Small intestine (tissue), 16 donors: ENCODE measurements at places on chromosomes 7 and 10. TPM values are rescaled to one million over a fixed set of nuclear protein-coding genes. Genes with fewer than 3 reads are reported as not detected.

POU6F2 gene
- not detected for polyA plus RNA-seq

MRLN gene
- polyA plus RNA-seq, result not detected

RBP4 gene
- polyA plus RNA-seq, result 26.0 TPM

CFAP70 gene
- 0.45 TPM for polyA plus RNA-seq

- H3K4me1 ChIP-seq, result no peaks in the 10 kb centered on the region
- H3K27ac ChIP-seq, result no peak overlapping the region
- H3K27me3 ChIP-seq, result no peaks in the 10 kb centered on the region
- no peaks in the 10 kb centered on the region for H3K36me3 ChIP-seq
- no peak for DNase-seq
Observed at GRCh38 chr10:83582407-83583095, 556.8 kb upstream of the GHITM start.

GRCh38 chr7:109351493-109351892, 781.8 kb downstream of the DNAJB9 start:
- no peaks in the 10 kb centered on the region for H3K36me3 ChIP-seq
- no peak for DNase-seq
- H3K4me3 ChIP-seq, result no peak overlapping the region
- no peak overlapping the region for H3K27ac ChIP-seq
- H3K4me1 ChIP-seq, result no peaks in the 10 kb centered on the region

EMX2 gene
- not detected for polyA plus RNA-seq

GRCh38 chr10:128657548-128657947, 531.3 kb upstream of the MKI67 start:
- H3K36me3 ChIP-seq, result no peaks in the 10 kb centered on the region
- H3K27ac ChIP-seq, result no peak overlapping the region
- no peaks in the 10 kb centered on the region for H3K27me3 ChIP-seq
- no peak for DNase-seq
- no peak overlapping the region for H3K4me3 ChIP-seq

DNA sequence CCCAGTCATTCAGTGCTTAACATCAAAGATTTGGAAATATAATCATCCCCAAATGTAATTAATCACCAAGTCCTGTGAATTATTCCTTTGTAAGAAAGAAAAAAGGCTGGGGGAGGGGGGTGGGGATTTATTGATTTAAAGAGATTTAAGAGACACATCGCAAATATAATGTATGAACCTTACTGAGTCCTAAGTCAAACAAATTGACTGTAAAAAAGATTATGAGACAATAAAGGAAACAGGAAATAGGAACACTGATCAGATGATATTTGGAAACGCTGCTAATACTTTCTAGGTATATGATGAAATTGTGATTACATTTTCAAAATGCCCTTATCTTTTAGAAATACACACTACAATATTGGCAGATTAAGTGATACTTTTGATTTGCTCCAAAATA, 92.5 kb downstream of the ATE1 start:
- no peak overlapping the region for H3K4me3 ChIP-seq
- H3K27me3 ChIP-seq, result no peaks in the 10 kb centered on the region
- no peaks in the 10 kb centered on the region for H3K4me1 ChIP-seq
- no peak for DNase-seq
- no peak overlapping the region for H3K27ac ChIP-seq
- no peaks in the 10 kb centered on the region for H3K36me3 ChIP-seq

DNA sequence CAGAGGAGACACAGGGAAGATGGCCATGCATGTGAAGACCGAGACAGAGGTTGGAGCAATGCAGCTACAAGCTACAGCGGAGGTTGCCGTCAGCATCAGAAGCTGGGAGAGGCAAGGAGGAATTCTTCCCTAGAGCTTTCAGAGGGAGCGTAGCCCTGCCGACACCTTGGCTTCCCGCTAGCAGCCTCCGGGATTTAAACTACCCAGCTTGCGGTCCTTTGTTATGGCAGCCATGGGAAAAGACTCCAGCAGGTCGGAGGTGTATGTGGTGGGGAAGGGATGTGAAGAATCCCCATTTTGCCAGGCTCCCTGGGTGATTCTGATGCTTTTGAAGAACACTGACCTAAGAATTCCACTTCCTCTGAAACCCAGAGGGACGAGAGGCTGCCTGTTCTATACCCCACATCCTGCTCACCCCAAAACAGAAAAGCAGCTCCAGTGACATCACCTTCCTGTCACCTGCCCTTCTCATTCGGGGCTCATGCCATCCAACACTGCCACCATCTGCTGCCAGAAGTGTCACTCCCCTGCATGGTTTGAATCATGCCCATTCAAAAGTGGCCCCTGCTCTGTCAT, 3.3 kb upstream of the SEPHS1 start:
- DNase-seq, result no peak
- H3K27ac ChIP-seq, result no peak overlapping the region

WDR86 gene
- 1.8 TPM for polyA plus RNA-seq

DNA sequence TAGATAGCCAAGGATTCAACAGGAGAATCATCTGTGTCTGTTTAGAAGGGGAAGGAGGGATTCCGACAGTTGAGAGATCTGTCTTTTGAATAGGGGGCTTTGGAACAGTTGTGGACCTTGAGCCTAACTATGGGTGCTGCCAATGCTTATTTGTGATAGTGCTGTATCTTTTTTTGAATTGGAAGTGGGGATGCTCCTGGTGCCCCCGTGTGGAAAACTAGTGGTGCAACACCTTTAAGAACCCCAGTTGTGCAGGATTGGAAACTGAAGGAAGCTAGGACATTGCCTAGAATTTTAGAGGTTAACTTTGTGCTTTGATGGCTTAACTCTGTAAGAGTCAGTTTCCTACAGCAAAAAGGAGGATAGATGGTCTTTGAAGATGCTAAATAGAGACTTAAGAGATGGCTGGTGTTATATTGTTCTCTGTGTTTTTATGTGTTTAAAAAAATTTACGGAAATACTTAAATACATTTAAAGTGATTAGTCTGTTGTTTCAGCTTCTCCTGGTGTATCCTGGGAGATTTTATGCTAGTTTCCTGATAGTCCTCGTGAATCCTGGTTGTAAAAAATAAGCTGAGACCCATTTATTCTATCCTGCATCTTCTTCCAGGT, 69.3 kb downstream of the AP3M1 start:
- H3K27me3 ChIP-seq, result no peaks in the 10 kb centered on the region
- DNase-seq, result peak; percentile 67

CYP3A7 gene
- 1.4 TPM for polyA plus RNA-seq

- H3K4me1 ChIP-seq, result peaks cover 16% of the 10 kb centered on the region
- peak overlapping the region; percentile 85 for H3K27ac ChIP-seq
- H3K4me3 ChIP-seq, result no peak overlapping the region
- H3K36me3 ChIP-seq, result peaks cover 30% of the 10 kb centered on the region
- peak; percentile 87 for DNase-seq
Observed at GRCh38 chr10:71746344-71747037, 26.8 kb downstream of the VSIR start.

DNA sequence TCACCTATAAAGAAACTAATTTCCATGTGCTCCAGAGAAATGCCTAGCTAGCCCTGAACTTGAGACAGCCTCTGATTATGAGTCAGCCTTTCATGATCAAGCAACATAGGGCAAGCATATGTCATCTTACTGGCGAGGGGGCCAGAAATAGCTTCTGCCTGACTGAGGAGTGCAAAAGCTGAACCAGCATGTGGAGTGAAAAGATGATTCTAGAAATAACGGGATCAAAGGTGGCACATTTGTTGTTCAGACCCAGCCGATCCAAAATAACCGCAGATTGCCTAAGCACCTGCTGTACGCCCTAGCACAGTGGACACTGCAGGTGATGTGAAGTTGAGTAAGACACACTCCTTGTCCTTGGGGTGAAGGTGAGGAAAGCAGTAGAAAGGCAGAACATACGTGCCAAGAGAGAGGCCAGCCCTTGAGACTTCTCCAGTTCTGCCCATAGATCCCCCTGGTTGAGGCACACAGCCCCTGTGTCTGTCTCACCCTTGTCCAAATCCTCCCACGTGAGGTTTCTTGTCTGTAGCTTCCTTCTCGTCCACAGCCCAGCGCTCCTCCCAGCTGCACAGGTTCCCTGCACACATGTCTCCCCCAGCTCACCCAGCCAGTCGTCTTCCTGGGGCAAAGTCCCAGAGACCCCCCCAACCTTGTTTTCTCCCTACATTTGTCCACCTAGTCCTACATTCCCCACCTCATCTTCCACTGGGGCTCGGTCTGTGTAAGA, 2.8 kb upstream of the BCL7B start:
- H3K36me3 ChIP-seq, result peaks cover 6% of the 10 kb centered on the region
- no peaks in the 10 kb centered on the region for H3K27me3 ChIP-seq
- no peak overlapping the region for H3K27ac ChIP-seq
- H3K4me3 ChIP-seq, result no peak overlapping the region
- DNase-seq, result peak; percentile 47

ASAH2B gene
- polyA plus RNA-seq, result 4.8 TPM

GRCh38 chr10:97575127-97575668, 2.6 kb downstream of the ANKRD2 start:
- no peak overlapping the region for H3K27ac ChIP-seq
- H3K4me3 ChIP-seq, result no peak overlapping the region
- no peaks in the 10 kb centered on the region for H3K36me3 ChIP-seq

GRCh38 chr10:50512743-50513416, 110.9 kb downstream of the SGMS1 start:
- H3K27me3 ChIP-seq, result no peaks in the 10 kb centered on the region
- DNase-seq, result peak; percentile 57
- H3K4me3 ChIP-seq, result no peak overlapping the region
- peak overlapping the region; percentile 52 for H3K27ac ChIP-seq
- no peaks in the 10 kb centered on the region for H3K36me3 ChIP-seq
- H3K4me1 ChIP-seq, result peaks cover 6% of the 10 kb centered on the region

DNA sequence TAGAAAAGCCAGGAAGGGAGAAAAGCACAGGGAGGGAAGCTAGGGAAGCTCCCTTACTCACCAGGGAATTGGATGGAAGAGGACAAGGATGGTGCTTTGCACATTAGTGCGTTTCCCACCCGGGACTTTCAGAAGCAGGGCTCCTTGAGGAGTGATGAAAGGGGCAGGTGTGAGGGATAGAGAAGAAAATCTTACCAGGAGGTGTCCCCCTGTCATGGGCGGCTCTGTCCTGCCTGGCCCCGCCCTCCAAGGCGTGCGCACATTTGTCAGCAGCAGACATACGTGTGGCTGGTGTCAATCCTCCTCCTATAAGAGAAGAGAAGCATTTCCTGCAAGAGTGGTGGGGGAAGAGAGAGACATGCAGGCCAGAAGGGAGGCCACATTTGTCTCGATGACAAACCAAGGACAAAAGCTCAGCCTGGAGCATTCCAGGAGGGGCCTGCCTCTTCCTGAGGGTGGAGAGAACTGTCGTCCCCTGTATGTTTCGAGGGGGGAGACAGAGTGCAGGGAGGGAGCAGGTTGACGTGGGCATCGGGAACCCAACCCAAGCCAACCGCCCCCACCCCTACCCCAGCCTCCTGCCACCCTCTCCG, 47.4 kb upstream of the COMTD1 start:
- no peaks in the 10 kb centered on the region for H3K36me3 ChIP-seq
- no peak overlapping the region for H3K4me3 ChIP-seq
- H3K27ac ChIP-seq, result no peak overlapping the region

GRCh38 chr10:5464546-5464945, 34.8 kb downstream of the CALML5 start:
- peaks cover 35% of the 10 kb centered on the region for H3K4me1 ChIP-seq
- H3K27ac ChIP-seq, result no peak overlapping the region
- H3K36me3 ChIP-seq, result no peaks in the 10 kb centered on the region
- no peaks in the 10 kb centered on the region for H3K27me3 ChIP-seq

SH2B2 gene
- polyA plus RNA-seq, result 0.67 TPM

DNA sequence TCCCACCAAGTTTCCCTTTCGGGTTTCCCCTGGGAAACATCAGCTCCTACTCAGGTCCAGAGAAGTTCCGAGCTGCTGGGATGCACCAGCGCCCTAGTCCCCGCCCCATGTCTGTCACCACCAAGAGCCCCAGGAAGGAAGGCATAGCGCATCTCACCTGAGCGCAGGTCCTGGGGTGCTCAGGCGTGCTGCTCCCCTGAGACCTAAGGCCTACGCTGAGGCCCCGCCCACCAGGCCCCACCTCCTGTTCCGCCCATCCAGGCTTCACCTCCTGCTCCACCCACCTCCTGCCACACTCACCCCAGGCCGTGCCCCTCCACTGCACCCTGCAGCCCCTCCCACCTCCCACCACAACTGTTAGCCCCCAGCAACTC, 1.2 kb upstream of the TFR2 start:
- no peaks in the 10 kb centered on the region for H3K4me1 ChIP-seq
- peaks cover 2% of the 10 kb centered on the region for H3K27me3 ChIP-seq

- H3K4me3 ChIP-seq, result no peak overlapping the region
- H3K4me1 ChIP-seq, result no peaks in the 10 kb centered on the region
- no peak overlapping the region for H3K27ac ChIP-seq
- no peak for DNase-seq
- no peaks in the 10 kb centered on the region for H3K27me3 ChIP-seq
Observed at GRCh38 chr10:22742678-22743077, 28.3 kb upstream of the PIP4K2A start.

DNA sequence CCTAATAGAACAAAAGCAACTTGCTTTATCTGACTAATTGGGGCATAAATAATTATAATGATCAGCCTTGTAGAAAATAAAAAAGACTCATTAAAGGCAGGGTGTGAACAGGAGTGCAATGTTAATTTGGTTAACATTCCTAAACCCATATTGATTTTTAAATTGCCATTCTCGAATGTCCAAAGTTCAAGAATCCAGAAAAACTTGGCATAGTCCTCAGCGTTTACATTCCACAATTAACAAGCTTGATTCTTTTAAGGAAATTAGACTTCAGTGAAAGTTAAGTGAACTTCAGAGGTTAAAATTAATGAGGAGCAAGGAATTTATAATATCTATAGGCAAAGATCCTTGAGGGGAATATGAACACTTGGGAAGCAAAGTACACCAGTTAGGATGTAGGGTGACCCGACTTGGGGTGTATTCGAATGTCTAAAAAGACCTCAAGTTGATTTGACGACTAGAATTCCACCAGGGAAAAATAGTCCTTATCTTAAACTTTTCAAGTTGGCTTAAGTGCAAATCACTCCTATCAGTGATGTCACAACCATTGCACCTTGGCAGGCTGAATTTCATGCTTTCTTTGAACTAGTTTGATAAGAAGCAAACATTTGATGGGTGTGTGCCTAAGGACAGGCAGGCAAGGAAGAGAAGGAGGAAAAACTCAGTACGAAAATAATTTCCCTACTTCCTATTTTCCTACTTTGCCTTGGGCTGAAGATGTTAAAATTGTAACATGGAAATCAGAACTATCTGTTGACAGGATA, 830.4 kb upstream of the COBL start:
- no peak overlapping the region for H3K4me3 ChIP-seq
- H3K27me3 ChIP-seq, result no peaks in the 10 kb centered on the region
- H3K36me3 ChIP-seq, result no peaks in the 10 kb centered on the region
- peaks cover 26% of the 10 kb centered on the region for H3K4me1 ChIP-seq
- no peak overlapping the region for H3K27ac ChIP-seq

GRCh38 chr7:148687555-148687954, 11.1 kb upstream of the CUL1 start:
- no peak for DNase-seq
- no peaks in the 10 kb centered on the region for H3K27me3 ChIP-seq
- no peaks in the 10 kb centered on the region for H3K4me1 ChIP-seq
- no peak overlapping the region for H3K4me3 ChIP-seq
- H3K27ac ChIP-seq, result no peak overlapping the region
- no peaks in the 10 kb centered on the region for H3K36me3 ChIP-seq

MALRD1 gene
- polyA plus RNA-seq, result 201 TPM

GRCh38 chr7:50792342-50793119, 9.8 kb upstream of the GRB10 start:
- no peaks in the 10 kb centered on the region for H3K27me3 ChIP-seq
- H3K27ac ChIP-seq, result peak overlapping the region; percentile 67
- peak; percentile 59 for DNase-seq

CYP2C9 gene
- 201 TPM for polyA plus RNA-seq

- DNase-seq, result no peak
- H3K4me1 ChIP-seq, result no peaks in the 10 kb centered on the region
- H3K27me3 ChIP-seq, result no peaks in the 10 kb centered on the region
- no peaks in the 10 kb centered on the region for H3K36me3 ChIP-seq
Observed at GRCh38 chr10:3406556-3406955, 234.0 kb upstream of the PITRM1 start.

CAMK2G gene
- polyA plus RNA-seq, result 74.9 TPM

- H3K4me1 ChIP-seq, result no peaks in the 10 kb centered on the region
- no peak overlapping the region for H3K4me3 ChIP-seq
- H3K27me3 ChIP-seq, result no peaks in the 10 kb centered on the region
Observed at GRCh38 chr10:115772606-115773005, 500.4 kb downstream of the GFRA1 start.
